ENCODE measurements at places on chromosomes 7 and 10. TPM values are rescaled to one million over a fixed set of nuclear protein-coding genes. Genes with fewer than 3 reads are reported as not detected.

DNA sequence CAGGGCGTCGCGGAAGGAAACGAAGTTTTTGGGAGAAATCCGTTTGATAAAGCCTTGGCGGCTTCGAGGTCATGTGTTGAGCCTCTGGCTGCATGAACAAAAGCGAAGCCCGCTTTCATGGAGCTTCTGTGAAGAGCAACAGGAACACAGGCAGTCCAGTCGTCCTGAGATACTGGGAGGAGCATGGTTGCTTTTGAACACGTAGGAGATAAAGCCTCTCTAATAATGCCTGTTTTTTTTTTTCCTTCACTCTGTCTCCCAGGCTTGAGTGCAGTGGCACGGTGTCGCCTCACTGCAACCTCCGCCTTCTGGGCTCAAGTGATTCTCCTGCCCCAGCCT is 473 bp upstream of the ZNF32 start:
- H3K4me3 ChIP-seq, result peak overlapping the region; percentile 64
- no peaks in the 10 kb centered on the region for H3K27me3 ChIP-seq
- H3K27ac ChIP-seq, result peak overlapping the region; percentile 80
- no peak for DNase-seq

DNA sequence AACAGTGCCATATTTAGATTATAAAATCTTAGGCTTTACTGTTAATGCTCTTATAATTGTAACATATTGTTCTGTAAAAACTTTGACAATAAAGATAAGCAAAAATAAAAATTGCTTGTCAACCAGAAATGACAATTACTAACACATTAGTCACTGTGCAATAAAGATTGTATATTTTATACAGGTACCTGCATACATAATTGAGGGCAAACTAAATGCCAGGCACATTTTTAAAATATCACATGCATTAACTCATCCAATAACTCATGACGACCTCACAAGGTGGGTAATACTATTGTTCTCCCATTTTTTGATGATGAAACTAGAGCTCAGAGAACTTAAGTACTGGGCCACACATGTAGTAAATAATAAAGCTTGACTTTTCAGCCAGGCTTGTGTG is 1020.2 kb upstream of the C7orf33 start:
- H3K4me3 ChIP-seq, result no peak overlapping the region
- H3K4me1 ChIP-seq, result no peaks in the 10 kb centered on the region
- H3K36me3 ChIP-seq, result no peaks in the 10 kb centered on the region
- H3K27me3 ChIP-seq, result no peaks in the 10 kb centered on the region

DNA sequence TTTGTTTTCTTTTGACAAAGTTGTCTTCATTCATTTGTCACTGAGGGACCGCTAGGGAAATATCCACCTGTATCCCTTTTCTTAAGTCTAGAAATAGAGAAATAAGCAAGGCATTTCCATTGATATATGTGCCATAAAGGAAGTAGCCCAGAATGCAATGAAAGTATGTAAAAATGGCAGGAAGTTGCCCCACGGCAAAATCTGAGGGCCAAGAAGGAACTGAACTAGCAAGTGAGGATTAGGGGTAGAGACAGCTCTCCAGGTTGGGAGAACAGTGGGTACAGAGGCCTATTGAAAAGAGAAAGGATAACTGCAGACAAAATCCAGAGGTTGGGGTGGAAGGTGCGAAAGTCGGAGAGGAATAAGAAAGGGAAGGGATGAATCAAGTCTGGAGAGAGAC is 56.6 kb upstream of the TOMM7 start:
- H3K4me3 ChIP-seq, result no peak overlapping the region
- no peaks in the 10 kb centered on the region for H3K36me3 ChIP-seq
- H3K27ac ChIP-seq, result no peak overlapping the region
- no peaks in the 10 kb centered on the region for H3K27me3 ChIP-seq

- H3K4me3 ChIP-seq, result no peak overlapping the region
- no peak for DNase-seq
- H3K4me1 ChIP-seq, result no peaks in the 10 kb centered on the region
- H3K27ac ChIP-seq, result no peak overlapping the region
- H3K36me3 ChIP-seq, result no peaks in the 10 kb centered on the region
- no peaks in the 10 kb centered on the region for H3K27me3 ChIP-seq
These were observed 1078.4 kb downstream of the KCNMA1 start for GRCh38 chr10:76558996-76559891.

GRCh38 chr10:6756716-6757115 is 176.6 kb upstream of the PRKCQ start:
- H3K36me3 ChIP-seq, result no peaks in the 10 kb centered on the region
- no peak overlapping the region for H3K4me3 ChIP-seq
- H3K27ac ChIP-seq, result peak overlapping the region; percentile 2
- H3K4me1 ChIP-seq, result no peaks in the 10 kb centered on the region

- H3K4me3 ChIP-seq, result no peak overlapping the region
- no peak overlapping the region for H3K27ac ChIP-seq
- H3K36me3 ChIP-seq, result peaks cover 62% of the 10 kb centered on the region
- peak; percentile 32 for DNase-seq
- no peaks in the 10 kb centered on the region for H3K27me3 ChIP-seq
These were observed 8.7 kb upstream of the BHLHA15 start for GRCh38 chr7:98202367-98203195.

GRCh38 chr7:116754186-116754585 is 82.2 kb downstream of the MET start:
- DNase-seq, result peak; percentile 41
- H3K36me3 ChIP-seq, result no peaks in the 10 kb centered on the region
- H3K4me3 ChIP-seq, result no peak overlapping the region
- H3K4me1 ChIP-seq, result no peaks in the 10 kb centered on the region
- H3K27me3 ChIP-seq, result no peaks in the 10 kb centered on the region

- no peak overlapping the region for H3K4me3 ChIP-seq
- no peaks in the 10 kb centered on the region for H3K4me1 ChIP-seq
- peak; percentile 22 for DNase-seq
- no peaks in the 10 kb centered on the region for H3K36me3 ChIP-seq
- no peak overlapping the region for H3K27ac ChIP-seq
These were observed 134.9 kb downstream of the CAMK1D start for GRCh38 chr10:12484002-12484918.

DNA sequence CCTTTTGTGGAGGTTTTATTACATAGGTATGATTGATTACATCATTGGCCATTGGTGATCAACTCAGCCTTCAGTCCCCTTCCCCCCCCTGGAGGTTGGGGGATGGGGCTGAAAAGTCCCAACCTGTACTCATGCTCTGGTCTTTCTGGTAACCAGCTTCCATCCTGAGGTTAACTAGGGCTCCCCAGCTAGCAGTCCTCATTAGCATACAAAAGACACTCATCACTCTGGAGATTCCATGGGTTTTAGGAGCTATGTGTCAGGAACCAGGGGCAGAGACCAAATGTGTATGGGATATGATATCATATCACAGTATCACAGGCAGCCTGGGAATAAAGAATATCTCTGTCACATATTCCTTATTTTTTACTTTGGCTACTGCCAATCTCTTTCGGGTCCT is 13.6 kb downstream of the CCSER2 start:
- H3K4me3 ChIP-seq, result no peak overlapping the region
- no peak for DNase-seq
- no peak overlapping the region for H3K27ac ChIP-seq
- no peaks in the 10 kb centered on the region for H3K36me3 ChIP-seq
- no peaks in the 10 kb centered on the region for H3K27me3 ChIP-seq

The NRP1 gene
- 3.0 TPM for polyA plus RNA-seq

The SERPINE1 gene
- 3.2 TPM for polyA plus RNA-seq

The PAPOLB gene
- polyA plus RNA-seq, result not detected

The SNCG gene
- polyA plus RNA-seq, result 4.0 TPM
